ENCODE measurements at places on chromosomes 2 and 18.

DNA sequence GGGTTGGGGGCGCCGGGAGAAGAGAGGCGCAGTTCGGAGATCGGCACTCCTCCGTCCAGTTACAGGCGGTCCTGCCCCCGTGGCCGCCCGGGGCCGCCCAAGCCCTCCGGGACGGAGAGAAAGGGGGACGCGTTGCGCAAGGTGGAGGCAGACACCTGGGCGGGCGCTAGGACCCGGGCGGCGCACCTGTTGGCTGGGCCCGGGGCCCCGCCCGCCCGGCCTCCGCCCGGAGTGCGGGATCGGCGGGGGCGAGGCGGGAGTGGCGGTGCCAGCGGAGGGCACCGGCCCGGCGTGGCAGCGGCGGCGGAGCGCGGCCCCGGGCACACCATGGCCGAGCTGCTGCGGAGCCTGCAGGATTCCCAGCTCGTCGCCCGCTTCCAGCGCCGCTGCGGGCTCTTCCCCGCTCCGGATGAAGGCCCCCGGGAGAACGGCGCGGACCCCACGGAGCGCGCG lies at the start of gene SGPP2:
TSS of gene SGPP2 (plus strand) at position 268 of the 453 bp plus-strand sequence. CDS start at position 328, 60 bp downstream.
- DNase-seq, result no peak

DNA sequence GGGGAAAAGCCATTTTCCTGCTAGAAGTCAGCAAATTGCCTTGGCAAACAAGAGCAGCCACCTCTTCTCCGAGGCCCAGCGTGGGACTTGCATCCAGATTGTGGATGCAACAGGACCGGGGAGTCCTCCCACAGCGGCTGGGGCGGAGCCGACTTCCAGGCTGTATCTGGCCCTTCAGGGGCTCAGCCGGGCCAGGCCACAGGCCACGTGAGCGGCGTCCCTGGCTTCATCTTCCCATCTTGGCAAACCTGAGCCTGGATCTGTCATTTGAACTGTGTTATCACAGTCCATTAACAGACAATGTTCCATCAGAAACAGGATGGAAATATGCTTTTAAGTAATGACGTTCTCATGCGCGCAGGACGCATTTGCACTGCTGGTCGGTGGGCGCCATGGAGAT lies 483.5 kb upstream of the SALL3 start:
- DNase-seq, result no peak

- no peak for DNase-seq
Measured at GRCh38 chr2:72483346-72483745, 335.7 kb upstream of the CYP26B1 start.

DNA sequence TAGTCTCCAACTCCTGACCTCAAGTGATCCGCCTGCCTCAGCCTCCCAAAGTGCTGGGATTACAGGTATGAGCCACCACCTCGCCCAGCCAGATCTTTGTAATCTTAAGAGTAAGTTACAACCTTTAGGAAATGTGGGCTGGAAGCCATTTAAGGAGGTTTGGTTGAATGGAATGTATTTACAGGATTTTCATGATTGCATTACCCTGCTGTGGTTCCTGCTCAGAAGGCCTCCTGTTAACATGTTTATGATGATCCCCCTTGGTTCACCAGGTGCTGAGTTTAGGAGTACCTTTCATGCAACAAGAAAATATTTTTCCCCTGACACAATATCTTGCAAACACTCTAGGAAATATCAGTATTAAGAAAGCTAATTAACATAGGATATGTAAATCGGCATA lies 187.4 kb upstream of the SH3BP4 start:
- no peak for DNase-seq

DNA sequence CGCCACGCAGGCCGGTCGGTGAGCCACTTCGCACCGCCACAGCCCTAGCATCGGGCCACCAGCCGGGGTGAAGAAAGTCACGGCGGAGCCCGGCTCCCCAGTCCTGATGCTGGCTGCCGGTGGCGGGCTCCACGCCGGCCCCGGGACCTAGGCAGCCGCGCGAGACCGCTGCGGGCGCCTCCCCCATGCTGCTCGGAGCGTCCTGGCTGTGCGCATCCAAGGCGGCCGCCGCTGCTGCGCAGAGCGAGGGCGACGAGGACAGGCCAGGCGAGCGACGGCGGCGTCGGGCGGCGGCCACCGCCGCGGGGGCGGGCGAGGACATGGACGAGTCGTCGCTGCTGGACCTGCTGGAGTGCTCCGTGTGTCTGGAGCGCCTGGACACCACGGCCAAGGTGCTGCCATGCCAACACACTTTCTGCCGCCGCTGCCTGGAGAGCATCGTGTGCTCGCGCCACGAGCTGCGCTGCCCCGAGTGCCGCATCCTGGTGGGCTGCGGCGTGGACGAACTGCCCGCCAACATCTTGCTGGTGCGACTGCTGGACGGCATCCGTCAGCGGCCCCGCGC lies 433 bp downstream of the SH3RF3 start:
- no peak for DNase-seq

DNA sequence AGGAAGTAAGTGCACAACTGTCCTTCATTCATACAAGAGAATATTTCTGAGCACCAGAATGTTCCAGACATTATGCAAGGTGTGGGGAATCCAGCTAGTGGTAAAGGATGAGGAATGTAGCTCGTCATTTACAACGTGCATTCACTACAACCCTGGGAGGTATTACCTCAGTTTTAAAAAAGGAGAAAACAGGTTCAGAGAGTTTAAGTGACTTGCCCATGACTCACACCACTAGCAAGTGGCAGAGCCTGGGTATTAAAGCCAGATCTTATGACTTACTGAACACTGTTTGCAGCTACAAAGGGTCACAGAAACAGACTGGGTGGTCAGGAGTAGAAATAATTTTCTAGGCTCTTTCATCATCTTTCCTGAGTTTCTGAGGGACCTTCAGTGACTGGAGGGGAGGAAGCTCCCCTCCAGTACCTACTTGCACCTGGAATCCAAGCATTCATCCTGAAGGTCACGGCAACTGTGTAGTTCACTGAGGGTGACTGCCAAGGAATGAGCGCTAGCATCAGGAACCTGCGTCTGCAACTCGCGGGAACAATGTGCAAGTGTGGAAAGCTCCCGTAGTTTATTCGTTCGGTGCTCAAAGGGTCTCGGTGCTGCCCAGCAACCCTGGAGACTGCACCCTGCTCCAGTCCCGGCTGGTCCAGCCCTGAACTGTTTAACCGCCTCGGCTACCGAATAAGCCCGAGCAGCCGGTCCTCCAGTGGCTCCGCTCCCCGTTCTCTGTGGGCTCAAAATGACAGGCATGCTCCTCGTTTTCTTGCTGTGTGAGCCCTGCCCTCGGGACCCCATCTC lies 647 bp downstream of the CCDC121 start:
- DNase-seq, result no peak

DNA sequence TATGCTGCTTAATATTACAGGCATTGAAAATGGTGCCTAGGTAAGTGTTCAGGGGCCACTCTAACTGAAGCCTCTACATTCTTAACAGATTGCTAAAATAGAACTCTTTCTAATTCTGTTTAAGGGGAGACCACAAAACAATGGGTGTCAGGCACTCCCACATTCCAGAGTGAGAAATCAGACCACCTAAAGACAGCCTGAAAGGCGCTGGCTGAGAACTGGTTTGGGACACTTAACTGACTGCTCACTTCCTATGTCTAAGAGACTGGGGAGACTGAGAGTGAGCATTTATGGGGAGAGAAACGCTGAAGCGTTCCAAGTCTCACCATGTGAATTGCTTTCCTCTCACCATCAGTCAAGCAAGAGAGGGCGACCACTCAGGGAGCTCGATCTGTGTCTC lies 108.8 kb upstream of the ITGB6 start:
- no peak for DNase-seq

DNA sequence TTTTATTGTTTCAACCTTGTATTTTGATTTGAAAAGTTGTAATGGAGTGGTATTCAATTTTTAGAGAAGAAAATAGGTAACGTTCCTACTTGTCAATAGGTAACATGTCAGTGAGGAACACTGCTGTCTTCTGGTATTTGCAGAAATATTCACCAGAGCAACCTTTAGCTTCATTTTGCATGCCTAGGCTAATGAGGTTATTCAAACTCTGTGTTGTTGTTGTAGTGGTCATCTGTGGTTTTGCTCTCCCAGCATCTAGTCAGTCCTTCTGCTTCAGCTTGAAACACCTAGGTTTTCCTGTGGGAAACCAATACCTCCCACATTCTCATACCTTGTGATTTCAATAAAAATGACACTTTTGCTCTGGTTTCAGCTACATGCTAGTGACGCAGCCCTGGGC lies 98.4 kb downstream of the LYPD6 start:
- DNase-seq, result no peak

DNA sequence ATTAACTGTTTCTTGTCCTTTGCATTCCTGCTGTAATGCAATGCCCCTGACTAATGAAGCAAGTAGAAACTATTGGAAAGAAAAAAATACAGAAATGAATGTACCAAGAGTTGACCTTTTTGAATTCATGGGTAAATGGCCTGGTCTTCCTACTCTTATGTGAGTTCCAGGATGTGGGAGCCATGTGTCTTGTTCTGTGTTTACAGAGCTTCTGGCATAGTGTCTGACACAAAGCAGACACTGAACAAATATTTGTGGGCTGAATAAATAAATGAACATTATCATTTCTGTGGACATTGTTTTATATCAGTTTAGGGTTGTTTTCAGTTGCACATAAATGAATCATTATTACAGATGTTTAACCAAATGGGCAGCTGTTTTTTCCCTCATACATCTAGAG lies 155.5 kb downstream of the CD8B2 start:
- DNase-seq, result no peak

- DNase-seq, result no peak
Measured at GRCh38 chr2:66981074-66981473, 416.1 kb upstream of the ETAA1 start.

- DNase-seq, result no peak
Measured at GRCh38 chr2:217337771-217338170, 477.9 kb upstream of the TNP1 start.

- DNase-seq, result no peak
Measured at GRCh38 chr2:106664669-106665068, 177.5 kb downstream of the CD8B2 start.

- DNase-seq, result no peak
Measured at GRCh38 chr18:3110034-3110752, 97.2 kb upstream of the LPIN2 start.

DNA sequence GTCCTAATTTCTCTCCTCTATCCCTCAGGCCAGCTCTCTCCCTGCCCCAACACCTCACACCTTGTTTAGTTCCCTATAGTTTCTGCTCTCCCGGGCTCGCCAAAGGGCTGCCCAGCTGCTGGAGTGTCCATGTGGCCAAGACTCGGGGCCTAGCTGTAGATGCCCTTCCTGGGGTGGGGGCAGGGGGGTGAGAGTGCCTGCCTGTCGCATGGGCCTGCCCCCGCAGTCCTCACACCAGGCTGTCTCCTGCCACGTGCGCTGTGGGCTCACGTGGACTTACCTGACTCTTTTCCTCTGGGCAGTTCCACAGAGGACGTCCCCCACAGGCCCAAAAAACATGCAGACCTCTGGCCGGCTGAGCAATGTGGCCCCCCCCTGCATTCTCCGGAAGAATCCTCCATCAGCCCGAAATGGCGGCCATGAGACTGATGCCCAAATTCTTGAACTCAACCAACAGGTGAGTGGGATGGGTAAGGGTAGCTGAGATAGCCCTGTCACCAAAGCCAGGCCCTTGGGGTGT lies 7.4 kb upstream of the TMEM214 start:
- no peak for DNase-seq
